Esophagus muscularis mucosa (tissue), 4 donors: ENCODE measurements at places on chromosomes 2 and 18. TPM values are rescaled to one million over a fixed set of nuclear protein-coding genes. Genes with fewer than 3 reads are reported as not detected.

The LOXHD1 gene
- total RNA-seq: 0.50 TPM

The AMER3 gene
- not detected for total RNA-seq

The LRRC30 gene
- total RNA-seq: not detected

The FOXI3 gene
- not detected for total RNA-seq

The KRTCAP3 gene
- total RNA-seq: 0.45 TPM

The RAB17 gene
- total RNA-seq: 0.83 TPM

The IL36G gene
- total RNA-seq: not detected

The ETAA1 gene
- total RNA-seq: 19.5 TPM

The SALL3 gene
- not detected for total RNA-seq

The NOSTRIN gene
- 6.6 TPM for total RNA-seq

The SERPINB4 gene
- total RNA-seq: not detected

The TET3 gene
- total RNA-seq: 5.4 TPM

DNA sequence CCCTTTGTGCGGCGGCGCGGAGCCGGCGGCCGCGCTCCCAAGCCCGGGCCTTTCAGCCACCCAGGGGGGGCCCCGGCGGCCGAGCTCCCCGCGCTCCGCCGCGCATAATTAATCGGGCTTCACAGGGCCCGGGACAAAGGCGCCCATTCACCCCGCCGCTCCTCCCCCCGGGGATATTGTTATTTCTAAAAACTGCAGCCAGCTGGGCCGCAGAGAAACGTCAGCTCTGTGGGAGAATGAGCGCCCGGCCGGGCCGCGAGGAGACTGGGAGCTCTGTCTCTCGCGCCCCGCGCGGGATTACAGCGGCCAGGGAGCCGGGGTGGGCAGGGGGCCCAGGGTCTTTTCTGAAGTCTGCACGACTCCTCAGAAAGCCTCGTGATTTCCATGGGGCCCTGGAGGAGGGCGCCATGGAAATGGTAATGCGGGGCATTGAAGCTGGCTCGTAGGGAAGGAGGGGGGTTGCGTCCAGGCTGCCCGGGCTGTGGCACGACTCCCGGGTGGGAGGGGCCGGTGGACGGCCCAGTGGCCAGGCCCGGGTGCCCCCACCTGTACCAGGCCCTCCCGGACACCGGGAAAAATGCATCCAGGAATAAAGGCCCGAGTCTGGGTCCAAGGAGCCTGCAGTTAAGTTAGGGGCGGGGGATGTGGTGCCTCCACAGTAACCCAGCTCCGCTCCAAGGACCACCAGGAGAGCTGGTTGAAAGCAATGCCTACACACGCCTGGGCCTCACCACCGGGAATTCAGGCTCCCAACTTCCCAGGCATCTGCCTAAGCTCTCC, 125.3 kb downstream of the ZFP36L2 start:
- DNase-seq: no peak
- H3K4me3 ChIP-seq: peak overlapping the region; percentile 52
- peaks cover 27% of the 10 kb centered on the region for H3K4me1 ChIP-seq
- H3K27ac ChIP-seq: peak overlapping the region; percentile 85

- H3K27me3 ChIP-seq: no peaks in the 10 kb centered on the region
- DNase-seq: no peak
- no peaks in the 10 kb centered on the region for H3K36me3 ChIP-seq
- no peaks in the 10 kb centered on the region for H3K4me1 ChIP-seq
- no peak overlapping the region for H3K27ac ChIP-seq
- no peak overlapping the region for H3K4me3 ChIP-seq
These were observed 25.1 kb downstream of the TTC39C start for GRCh38 chr18:24039671-24040070.

- no peak overlapping the region for H3K27ac ChIP-seq
- H3K36me3 ChIP-seq: no peaks in the 10 kb centered on the region
- H3K4me3 ChIP-seq: no peak overlapping the region
- no peaks in the 10 kb centered on the region for H3K4me1 ChIP-seq
- H3K27me3 ChIP-seq: no peaks in the 10 kb centered on the region
These were observed 4.2 kb upstream of the PSD4 start for GRCh38 chr2:113169586-113169985.

DNA sequence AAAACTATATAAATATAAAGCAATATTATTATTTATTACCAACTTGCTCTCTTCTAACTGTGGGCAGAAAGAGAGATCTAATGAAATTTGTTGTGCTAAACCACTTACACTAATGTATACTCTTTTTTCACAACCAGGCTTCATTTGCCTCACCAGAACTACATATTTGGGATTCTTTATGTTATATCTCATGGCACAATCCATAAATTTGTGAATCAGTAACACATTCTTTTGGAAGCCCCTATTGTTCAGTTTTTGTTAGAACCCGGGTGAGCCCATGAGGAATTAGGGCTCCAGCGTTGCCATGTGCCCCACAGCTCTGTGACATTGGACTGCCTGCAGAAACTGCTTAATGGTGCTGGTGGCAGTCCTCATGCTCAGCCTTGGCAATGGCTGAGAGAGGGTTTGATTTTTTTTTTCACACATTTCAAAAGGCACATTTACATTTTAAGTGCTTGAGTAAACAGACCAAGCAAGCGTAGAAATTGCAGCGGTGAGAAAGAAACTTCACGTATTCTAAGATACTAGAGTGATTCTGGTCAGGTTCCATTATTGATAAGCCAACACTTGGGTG, 15.3 kb downstream of the VIT start:
- no peaks in the 10 kb centered on the region for H3K4me1 ChIP-seq
- no peak overlapping the region for H3K4me3 ChIP-seq
- no peaks in the 10 kb centered on the region for H3K36me3 ChIP-seq
- no peak overlapping the region for H3K27ac ChIP-seq

GRCh38 chr2:147773479-147773878, 71.3 kb upstream of the ACVR2A start:
- no peaks in the 10 kb centered on the region for H3K36me3 ChIP-seq
- no peak overlapping the region for H3K27ac ChIP-seq
- H3K27me3 ChIP-seq: no peaks in the 10 kb centered on the region
- H3K4me1 ChIP-seq: no peaks in the 10 kb centered on the region
- DNase-seq: no peak

- no peaks in the 10 kb centered on the region for H3K27me3 ChIP-seq
- H3K4me3 ChIP-seq: no peak overlapping the region
- peak; percentile 79 for DNase-seq
These were observed 56.9 kb upstream of the LPIN2 start for GRCh38 chr18:3069671-3070433.

DNA sequence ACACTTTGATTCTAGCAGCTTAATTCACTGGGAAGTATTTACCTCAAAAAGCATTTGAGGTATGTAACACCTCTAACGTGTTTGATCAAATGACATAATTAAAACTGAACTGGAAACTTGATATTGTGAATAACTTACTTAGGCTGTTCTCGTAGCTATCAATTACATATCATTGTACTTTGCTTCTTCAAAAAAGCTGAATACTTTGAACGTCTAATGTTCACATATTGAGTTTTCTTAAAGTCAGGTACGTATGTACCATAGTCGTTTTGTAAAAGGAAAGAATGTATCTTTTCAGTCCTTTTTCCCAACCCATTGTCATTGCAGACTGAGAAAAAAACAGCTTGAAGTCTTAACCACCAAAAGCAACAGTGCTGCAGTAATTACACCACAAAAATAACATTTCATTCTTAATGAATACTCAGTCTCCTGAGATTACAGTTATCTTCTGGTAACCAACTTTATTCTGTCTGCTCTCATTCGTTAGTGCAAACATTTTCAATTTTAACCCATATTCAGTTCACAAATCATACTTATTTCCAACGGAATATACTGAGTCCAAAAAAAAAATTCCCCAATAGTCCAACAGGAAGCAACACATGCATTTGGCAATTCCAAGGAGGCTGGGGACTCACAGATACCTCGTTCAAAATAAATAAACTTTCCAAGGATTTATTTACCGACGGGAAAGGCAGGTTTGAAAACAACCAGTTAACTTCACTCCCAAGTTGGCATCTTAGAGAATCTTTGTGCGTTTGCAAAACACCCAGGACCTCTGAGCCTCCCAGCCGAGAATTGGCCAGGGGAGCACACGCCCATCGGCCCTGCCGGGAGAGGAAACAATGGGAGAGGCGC, 1.1 kb downstream of the CHN1 start:
- no peak for DNase-seq
- H3K4me1 ChIP-seq: peaks cover 62% of the 10 kb centered on the region
- H3K36me3 ChIP-seq: no peaks in the 10 kb centered on the region
- peak overlapping the region; percentile 89 for H3K27ac ChIP-seq

- no peak overlapping the region for H3K4me3 ChIP-seq
- no peaks in the 10 kb centered on the region for H3K4me1 ChIP-seq
- no peaks in the 10 kb centered on the region for H3K27me3 ChIP-seq
- no peaks in the 10 kb centered on the region for H3K36me3 ChIP-seq
- no peak overlapping the region for H3K27ac ChIP-seq
These were observed 190.2 kb upstream of the NRXN1 start for GRCh38 chr2:51222106-51222505.

DNA sequence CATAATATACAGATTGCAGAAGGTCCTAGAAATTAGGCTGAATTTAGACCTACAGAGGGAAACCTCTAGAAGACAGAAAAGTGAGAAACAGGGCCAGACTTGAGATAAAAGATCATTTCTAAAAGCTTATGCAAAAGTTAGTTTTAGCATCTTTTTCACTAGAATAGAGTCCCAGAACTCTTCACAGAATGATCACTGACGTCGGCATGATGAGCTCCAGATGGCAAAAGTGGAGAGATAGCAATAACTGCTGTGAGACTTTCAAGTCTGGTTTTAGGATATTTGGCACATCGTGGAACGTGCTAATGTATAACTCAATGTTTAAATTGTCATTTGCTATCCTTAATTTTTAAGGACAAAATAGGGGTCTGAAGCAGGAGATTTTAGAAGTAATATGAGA, 1050.7 kb upstream of the CELF4 start:
- H3K27me3 ChIP-seq: no peaks in the 10 kb centered on the region
- DNase-seq: no peak
- H3K4me3 ChIP-seq: no peak overlapping the region
- H3K4me1 ChIP-seq: no peaks in the 10 kb centered on the region
- H3K36me3 ChIP-seq: no peaks in the 10 kb centered on the region

GRCh38 chr2:53445383-53446070, 322.1 kb upstream of the CHAC2 start:
- no peaks in the 10 kb centered on the region for H3K4me1 ChIP-seq
- no peak overlapping the region for H3K4me3 ChIP-seq
- H3K27ac ChIP-seq: no peak overlapping the region
- H3K36me3 ChIP-seq: no peaks in the 10 kb centered on the region

DNA sequence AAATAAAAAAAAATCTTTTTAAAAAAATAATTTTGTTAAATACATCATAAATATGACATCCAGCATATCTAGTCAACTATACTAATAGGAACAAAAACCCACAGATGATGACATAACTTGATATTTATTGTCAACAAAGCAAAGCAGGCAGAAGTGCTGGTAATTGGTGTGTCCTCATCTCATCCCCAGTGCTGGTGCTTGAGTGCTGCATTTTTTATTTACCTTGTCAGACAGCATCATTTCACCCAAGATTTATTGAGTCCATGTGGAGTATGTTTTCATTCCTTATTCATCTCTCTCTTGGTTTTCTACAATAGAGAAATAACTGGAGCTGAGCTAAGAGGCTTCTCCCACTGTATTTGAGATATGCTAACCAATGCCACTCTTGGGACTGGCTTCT, 191.6 kb upstream of the SLC14A2 start:
- H3K27ac ChIP-seq: no peak overlapping the region
- H3K27me3 ChIP-seq: no peaks in the 10 kb centered on the region
- no peak overlapping the region for H3K4me3 ChIP-seq
- no peaks in the 10 kb centered on the region for H3K36me3 ChIP-seq

GRCh38 chr2:121944072-121944831, 188.8 kb downstream of the TSN start:
- DNase-seq: no peak
- no peaks in the 10 kb centered on the region for H3K27me3 ChIP-seq
- H3K27ac ChIP-seq: no peak overlapping the region
- H3K4me3 ChIP-seq: no peak overlapping the region
- H3K36me3 ChIP-seq: no peaks in the 10 kb centered on the region

DNA sequence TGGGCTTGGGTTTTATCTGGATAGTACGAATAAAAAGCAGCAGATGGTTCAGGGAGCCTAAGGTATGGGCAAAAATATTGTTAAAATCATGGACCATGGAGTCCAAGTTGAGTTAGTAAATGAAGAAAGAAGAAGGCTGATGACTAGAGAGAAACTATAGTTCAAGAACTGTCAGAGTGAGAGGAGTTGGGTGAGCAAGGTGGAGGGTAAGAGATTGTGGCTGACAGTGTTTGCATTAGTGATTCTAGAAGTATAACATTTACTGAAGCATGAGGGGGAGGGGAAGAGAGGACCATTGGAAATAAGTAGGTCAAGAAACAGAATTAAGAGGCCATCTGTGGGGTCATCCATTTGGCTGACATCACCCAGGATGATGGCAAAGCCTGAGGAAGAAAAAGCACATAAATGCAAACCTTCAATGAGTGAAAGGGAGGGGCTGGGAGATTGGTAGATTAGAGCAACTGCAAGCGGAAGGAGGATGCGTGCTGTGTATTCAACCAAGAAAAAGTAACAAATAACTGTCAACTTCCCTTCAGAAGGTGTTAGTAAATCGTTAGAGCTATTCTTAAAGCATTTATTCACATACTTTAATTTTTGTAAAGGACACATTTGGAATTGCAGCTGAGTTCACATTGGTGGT, 392.8 kb downstream of the TSN start:
- no peak for DNase-seq
- H3K4me1 ChIP-seq: no peaks in the 10 kb centered on the region
- H3K4me3 ChIP-seq: no peak overlapping the region
- H3K36me3 ChIP-seq: no peaks in the 10 kb centered on the region

GRCh38 chr2:200341376-200341775, 34.9 kb downstream of the SPATS2L start:
- DNase-seq: no peak
- no peak overlapping the region for H3K4me3 ChIP-seq
- no peak overlapping the region for H3K27ac ChIP-seq
- H3K36me3 ChIP-seq: no peaks in the 10 kb centered on the region
- no peaks in the 10 kb centered on the region for H3K27me3 ChIP-seq
- H3K4me1 ChIP-seq: peaks cover 60% of the 10 kb centered on the region

DNA sequence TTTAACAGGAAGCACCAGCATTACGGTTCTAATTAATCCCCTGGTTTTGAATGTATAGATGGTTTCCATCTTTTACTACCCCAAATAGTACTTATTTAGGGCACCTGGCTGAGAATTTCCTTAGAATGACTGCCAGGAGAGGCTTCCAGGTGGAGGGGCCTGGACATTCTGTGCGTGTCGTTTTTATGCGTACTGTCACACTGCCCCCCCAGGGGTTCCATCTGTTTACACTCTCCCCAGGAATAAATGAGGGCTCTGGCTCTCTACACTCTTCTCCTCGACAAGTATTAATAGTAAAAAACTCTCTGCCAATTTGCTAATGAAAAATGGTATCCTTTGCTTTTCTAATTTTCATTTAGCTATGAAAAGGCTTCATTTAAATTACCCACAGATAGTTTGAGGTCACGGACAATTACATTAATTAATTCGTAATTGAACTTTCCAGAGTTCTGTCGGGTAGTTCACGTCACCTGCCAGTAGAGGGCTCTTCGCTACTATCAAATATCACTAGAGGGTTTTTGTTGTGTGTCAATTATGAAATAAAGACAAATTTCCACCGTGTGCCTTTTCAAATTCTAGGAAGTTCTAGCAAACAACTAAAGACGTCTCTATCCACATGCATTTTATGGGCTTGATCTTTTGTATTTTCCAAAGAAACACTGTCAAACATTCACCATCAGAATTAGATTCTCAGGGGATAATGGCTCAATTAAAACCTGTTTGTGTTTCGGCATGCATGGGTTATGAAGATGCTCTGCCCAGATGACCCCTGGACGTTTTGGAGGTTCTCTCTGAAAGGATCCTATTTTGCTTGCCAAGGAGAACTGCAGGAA, 88.8 kb upstream of the ASB18 start:
- no peaks in the 10 kb centered on the region for H3K36me3 ChIP-seq
- no peaks in the 10 kb centered on the region for H3K27me3 ChIP-seq
- H3K4me3 ChIP-seq: no peak overlapping the region
- H3K27ac ChIP-seq: no peak overlapping the region
- H3K4me1 ChIP-seq: no peaks in the 10 kb centered on the region
- DNase-seq: no peak
